ENCODE measurements at places on chromosomes 6 and 20.
A peak's percentile ranks its signal among the peaks of the same experiment; 100 is the strongest.

- no peak for DNase-seq
Observed at GRCh38 chr20:49602345-49603208, 34.6 kb upstream of the PTGIS start.

- DNase-seq: no peak
Observed at GRCh38 chr6:39929733-39930461, 4.4 kb downstream of the MOCS1 start.

- no peak for DNase-seq
Observed at GRCh38 chr6:163182696-163183095, 231.8 kb upstream of the QKI start.

DNA sequence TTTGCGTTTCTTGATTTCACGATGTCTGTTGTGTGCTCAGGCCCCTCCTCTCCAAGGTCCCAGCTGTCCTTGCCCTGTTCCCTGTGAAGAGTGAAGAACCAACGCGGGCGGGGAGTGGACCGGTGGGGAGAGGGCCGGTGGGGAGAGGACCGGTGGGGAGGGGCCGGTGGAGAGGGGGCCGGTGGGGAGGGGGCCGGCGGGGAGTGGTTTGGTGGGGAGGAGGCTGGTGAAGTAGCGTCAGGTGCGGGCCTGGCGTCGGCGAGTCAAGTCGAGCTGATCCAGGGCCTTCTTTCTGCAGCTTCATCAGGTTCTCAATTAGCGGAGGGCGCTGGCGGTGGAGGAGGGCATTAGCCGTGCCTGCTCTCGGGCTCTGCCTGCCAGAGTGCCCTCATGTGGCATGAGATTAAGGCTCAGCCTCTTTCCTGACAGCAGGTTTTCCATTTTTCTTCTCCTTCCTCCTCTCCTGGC, 21.2 kb upstream of the BHLHE23 start:
- DNase-seq: no peak

DNA sequence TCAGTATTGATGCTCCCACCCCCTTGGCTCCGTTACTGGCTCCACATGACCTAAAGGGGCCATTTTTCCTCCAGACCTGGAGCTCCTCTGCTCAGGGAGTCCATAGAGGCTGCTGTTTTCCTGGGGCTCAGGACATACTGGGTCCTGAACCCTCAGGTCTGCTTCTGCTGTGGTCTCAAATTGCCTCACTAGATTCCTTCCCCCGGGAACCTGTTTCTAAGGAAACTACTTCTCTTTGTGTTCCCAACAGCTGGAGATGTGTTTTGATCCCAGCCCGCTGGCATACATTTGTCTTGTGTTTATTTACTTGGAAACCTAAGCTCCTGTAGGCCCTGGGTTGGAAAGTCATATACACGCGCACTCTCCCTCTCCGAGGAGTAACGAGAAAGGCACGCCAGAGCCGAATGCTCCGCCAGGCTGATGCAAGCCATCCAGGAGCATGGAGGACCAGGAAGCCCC, 222.8 kb downstream of the UST start:
- no peak for DNase-seq

GRCh38 chr6:21749754-21750153, 156.2 kb downstream of the SOX4 start:
- DNase-seq: no peak

- peak; percentile 62 for DNase-seq
Observed at GRCh38 chr6:27836783-27837624, 75.2 kb downstream of the OR2B2 start.

- DNase-seq: no peak
Observed at GRCh38 chr6:56687551-56687950, 44.9 kb upstream of the DST start.

DNA sequence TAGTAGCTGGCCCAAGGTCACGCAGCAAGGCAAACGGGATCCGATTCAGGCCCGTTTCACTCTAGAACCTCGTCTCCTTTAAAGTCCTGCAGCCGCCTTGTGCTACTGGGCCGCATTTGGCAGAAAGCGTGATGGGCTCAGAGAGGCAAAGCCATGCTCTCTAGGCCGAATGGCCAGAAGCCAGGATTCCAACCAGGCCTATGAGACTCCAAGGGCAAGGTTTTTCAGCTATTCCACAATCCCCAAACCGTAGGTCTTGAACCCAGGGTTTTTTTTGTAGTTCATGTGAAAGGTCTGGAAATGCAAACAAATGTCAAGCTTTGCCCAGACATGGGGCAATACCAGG, 174.1 kb downstream of the PREX1 start:
- no peak for DNase-seq

DNA sequence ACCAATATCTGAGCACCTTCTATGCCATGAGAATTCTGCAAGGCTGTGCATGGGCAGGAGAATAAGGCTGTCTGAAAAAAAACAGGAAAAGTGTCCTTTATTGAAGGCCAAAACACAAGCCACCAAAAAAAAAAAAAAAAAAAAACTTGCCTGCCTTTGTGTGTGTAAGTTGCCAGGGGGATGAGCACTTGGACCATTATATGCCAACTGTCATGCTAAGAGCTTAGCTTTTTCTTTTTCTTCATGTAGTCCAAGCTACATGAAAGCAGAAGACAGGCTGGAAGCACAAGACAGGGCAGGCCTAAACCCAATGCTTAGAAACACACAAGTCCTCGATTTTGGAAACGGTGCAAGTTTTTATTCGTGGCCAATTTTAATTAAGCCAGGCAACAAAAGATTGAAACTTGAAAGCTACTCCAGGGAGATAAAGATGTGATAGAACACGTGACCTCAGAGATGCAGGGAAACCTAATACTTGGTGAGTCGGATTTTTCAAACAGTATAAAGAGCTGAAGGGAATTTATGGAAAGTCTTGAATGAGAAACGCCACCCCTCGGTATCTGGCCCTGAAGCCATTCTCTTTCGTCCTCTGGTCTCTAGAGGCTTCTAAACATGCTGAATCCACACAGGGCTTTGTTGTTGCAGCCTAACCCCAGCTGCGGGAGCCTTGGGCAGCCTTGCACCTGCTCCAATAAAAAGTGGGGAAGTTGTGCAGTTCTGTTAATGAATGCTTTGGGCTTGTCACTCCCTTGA, 8.6 kb downstream of the BMP7 start:
- DNase-seq: no peak

- DNase-seq: no peak
Observed at GRCh38 chr20:59412181-59412580, 111.8 kb downstream of the EDN3 start.

DNA sequence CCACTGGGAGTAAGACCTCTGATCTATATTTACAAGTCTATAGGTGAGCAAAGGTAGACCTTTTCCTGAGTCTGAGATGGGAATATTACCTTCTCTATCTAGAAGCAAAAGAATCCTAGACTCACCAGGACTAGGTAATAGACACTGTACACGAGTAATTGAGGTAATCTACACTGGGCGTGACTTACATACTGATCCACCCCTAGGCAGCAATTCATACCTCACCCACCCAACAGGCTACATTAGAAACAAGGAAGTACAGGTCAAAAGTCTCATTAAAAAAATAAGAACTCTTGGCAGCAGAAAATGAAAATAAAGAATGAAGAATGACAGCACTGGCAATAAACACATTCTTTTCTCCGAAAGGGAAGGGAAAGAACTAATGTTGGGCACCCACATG, 7.6 kb downstream of the CSNK2A1 start:
- DNase-seq: no peak

- no peak for DNase-seq
Observed at GRCh38 chr6:106421496-106421895, 61.0 kb downstream of the CRYBG1 start.

- no peak for DNase-seq
Observed at GRCh38 chr20:33061658-33062028, 7.9 kb downstream of the BPIFB3 start.

DNA sequence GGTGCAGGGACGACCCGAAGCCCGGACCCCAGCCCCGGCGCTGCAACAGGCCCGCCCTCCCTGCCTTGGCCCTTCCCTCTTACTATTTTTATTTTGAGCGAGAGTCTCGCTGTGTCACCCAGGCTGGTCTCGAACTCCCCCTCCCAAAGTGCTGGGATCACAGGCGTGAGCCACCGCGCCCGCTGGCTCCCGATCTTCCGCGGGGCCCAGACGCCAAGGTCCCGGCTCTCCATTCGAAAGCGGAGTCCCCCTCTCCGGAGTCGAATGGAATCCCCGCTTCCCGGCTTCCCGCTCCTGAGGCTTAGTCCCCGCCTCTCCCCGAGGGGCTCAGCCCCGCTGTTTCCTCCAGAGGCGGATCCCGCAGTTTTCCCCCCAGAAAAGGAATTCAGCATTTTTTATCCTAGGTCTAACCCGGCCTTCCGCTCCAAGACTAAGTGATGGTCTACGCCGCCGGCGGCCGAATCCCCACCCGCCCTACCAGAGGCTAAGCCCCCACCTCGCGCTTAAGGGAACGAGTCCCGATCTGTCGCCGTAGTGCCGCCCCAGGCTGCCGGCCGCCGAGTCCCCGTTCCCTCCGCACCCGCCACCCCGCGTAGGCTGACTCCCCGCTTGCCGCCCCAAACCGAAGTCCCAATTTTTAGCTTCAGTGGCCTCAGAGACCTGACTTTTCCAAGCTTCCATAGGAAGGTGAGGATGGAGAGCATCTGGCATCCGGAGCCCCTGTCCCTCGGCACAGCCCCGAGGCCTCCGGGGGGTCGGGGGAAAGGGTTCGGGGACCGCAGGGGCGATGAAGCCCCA, 11.5 kb upstream of the TMC2 start:
- no peak for DNase-seq

GRCh38 chr20:58570204-58570859, 55.1 kb upstream of the APCDD1L start:
- no peak for DNase-seq

DNA sequence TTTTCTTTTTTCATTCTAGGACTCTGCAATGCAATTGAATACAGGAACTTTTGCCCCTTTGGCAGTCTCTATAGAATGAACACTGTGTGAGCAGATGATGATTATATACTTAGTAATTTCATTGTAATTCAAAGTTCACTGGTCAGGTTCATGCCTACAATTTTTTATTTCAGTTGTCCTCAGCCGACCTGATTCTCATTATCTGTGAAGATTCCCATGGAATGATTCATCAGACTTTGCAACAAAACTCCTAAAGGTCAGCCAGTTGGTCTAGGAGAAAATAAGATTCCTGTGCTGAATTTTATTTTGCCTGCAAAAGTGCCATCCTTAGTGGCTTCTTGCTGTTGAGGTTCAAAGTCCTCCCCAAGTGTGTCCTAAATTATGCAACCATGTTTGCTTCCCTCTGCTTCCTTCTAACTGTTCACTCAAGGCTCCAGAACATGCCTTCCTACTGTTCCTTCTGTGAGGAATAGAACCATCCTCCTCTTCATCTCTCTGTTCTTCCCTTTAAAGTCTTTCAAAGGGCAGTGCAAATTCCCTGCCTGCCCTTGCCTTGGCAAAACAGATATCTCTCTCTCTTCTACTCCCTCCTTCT, 194.2 kb upstream of the CNR1 start:
- no peak for DNase-seq

DNA sequence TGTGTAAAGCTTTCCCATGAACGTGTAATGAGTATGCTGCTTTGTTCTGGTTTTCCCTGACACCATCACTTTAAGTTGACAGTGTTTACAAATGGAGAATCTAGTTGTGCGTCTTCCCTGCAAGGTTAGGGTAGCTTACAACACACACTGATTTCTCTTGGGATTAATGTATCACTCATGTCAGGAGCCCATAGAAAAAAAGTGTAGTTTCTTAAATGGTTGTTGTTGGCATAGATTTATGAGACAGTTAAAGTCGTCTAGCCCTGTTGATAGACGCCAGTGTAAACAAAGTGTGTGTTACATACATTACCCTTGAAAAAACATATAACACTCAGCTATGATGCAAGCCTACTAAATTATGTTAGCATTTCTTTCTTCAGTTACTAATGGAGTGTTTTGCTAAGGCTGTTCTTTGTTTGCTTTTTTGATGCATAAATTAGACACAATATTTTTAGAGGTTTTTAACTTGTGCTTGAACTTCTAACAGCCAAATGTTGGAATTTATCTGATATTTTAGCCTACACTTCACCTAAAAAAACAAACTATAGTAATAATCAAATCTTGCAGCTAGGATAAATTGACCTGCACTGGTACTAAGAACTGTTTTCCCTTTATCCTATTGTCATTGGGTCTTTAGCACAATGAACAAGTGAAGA, 88.6 kb downstream of the RNF217 start:
- no peak for DNase-seq

DNA sequence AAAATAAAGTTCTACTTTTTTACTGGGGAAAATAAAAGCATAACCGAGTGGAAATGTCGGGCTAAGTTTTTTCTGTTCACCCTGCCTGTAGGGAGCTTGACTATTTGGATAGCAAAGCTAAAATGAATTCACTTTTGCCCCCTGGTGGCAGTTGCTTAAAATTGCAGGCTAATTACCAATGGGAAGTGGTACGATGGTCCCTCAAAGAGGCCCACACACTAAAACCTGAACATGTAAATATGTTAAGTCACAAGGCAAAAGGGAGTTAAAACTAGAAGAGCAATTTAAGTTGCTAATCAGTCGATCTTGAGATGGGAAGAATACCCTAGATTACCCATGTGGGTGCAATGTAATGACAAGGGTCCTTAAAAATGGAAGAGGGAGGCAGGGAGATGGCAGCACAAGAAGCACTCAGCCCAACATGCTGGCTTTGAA, 916 bp upstream of the SUN5 start:
- DNase-seq: no peak

GRCh38 chr6:148566664-148567350, 180.0 kb upstream of the UST start:
- no peak for DNase-seq

- no peak for DNase-seq
Observed at GRCh38 chr6:101689156-101689555, 295.6 kb downstream of the GRIK2 start.

GRCh38 chr6:136347847-136348246, 58.2 kb upstream of the BCLAF1 start:
- DNase-seq: no peak

DNA sequence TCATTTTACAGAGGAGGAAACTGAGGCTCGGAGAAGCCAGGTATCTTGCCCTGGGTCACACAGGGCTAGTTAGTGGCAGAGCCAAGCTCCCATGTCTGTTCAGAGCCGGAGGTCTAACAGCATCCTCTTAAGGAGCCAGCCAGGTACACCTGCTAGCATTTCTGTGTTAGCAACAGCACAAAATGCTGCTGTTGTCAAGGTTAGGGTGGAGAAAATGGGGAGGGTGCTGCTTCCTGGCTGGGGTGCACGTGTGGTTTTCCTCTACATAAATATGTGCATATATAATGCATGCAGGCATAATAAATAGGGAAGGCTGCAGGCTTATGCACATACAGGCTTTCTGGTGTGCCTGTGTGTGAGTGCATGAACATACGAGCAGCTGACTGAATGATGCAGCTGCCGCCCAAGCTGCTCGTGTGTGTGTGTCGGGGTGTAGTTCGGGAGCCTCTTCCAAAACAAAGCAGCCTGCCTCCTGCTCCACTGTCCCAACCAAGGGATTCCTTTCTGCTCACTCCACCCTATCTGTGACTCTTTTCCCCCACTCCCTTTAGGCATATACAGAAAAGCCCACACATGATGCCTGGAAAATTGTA, 86.6 kb downstream of the CD40 start:
- DNase-seq: no peak
